ENCODE measurements at places on chromosomes 7 and 10. TPM values are rescaled to one million over a fixed set of nuclear protein-coding genes. Genes with fewer than 3 reads are reported as not detected.
A peak's percentile ranks its signal among the peaks of the same experiment; 100 is the strongest.

Gene FAM237B
- not detected for total RNA-seq

- no peak for DNase-seq
These were observed 27.8 kb upstream of the KCNK18 start for GRCh38 chr10:117169480-117169879.

Gene FXYD4
- total RNA-seq = not detected

DNA sequence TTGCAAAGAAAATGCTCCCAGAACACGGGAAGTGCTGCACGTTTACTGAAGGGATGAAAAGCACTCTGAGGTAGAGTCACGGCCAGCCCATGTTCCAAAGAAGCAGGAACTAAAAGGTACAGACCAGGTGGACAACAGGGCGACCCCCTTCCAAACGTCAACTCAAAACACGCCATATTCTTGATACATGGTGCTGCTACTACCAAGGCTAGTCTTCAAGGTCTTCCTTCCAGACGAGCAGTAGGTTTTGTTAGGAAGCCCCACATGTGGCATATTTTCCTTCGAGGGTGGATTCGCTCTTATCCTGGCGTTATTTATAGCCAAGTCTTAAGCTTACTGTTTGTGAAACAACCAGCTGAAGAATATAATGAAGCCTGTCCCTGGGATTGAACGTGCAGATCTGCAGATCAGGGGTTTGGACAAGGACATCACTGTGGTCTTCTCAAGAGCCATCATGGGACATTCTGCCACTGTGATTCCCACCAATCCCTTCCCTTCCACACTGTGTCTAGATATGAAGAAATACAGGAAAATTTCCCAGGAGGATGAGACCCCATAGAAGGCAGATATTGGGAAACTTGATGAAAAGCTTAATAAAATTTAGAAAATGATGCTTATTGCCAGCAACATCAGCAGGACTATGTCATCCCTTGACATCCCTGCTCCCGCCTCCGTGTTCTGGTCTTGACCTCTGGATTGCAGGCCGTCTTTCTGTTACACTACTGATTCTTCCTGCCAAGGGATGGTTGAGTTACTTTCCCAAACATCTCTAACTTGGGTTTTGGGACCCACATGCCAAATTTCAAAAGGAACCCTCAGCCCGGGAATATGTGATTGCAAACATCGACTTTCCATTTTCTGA is 734.4 kb downstream of the PARD3 start:
- no peak for DNase-seq

GRCh38 chr10:124912101-124912886 is 29.6 kb upstream of the ZRANB1 start:
- DNase-seq = peak; percentile 10

GRCh38 chr7:80883154-80884025 is 35.5 kb downstream of the SEMA3C start:
- no peak for DNase-seq

DNA sequence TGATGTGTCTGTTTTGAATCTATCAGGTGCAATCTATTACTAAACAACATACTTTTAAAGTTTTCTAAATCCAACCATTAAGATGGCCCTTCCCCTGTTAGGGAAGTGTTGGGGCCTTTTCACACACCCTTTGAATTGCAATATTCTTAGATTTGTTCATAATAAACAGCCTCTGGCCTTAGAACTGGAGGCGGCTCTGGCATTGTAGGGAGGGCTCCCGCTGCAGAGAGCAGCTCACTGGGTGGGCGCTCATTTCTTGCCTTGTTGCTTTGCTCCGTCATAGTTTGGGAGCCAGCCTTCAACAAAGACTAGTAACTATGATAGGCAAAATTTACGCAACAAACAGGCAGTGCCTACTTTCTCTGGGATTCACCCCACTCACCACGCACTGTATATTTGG is 4.2 kb upstream of the HOXA10 start:
- DNase-seq = no peak

GRCh38 chr10:89342206-89342958 is 14.6 kb downstream of the IFIT3 start:
- DNase-seq = no peak

Gene NAT16
- not detected for total RNA-seq

DNA sequence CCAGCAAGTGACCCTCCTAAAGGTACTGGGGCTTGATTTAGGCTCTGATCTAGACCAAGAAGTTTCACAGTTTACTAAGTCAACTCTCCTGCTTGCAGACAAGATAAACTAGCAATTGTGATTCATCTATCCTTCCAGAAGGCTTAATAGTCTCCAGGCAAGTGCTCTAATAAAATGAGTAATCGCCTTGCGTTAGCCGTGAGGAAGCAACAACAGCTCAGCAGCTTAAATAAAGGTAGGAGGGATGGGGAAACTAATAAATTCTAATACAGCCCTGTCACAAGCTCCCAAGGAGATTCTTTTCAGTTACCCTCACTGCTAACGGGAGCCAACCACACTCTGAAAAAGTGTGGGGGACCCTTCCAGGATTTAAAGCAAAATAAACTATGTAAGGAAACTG is 48.4 kb downstream of the FRMD4A start:
- no peak for DNase-seq

All from mesothelial cell of epicardium (in vitro differentiated cells).